ENCODE measurements at places on chromosomes 2 and 18.

DNA sequence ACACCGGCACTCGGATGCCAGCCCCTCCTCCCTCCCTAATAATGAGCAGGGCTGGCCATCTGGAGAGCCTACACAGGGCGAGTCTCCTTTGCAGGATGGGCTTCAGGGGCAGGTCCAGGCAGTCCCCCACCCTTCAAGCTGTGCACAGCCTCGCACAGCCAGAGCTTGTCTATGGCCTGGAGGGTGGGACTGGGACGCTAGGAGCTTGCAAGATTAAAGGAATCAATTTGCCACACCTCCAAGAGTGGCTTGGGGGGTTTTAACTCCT lies 43.9 kb upstream of the OTOF start:
- DNase-seq, result no peak

- DNase-seq, result no peak
These were observed 122.5 kb downstream of the SOCS6 start for GRCh38 chr18:70411307-70411706.

DNA sequence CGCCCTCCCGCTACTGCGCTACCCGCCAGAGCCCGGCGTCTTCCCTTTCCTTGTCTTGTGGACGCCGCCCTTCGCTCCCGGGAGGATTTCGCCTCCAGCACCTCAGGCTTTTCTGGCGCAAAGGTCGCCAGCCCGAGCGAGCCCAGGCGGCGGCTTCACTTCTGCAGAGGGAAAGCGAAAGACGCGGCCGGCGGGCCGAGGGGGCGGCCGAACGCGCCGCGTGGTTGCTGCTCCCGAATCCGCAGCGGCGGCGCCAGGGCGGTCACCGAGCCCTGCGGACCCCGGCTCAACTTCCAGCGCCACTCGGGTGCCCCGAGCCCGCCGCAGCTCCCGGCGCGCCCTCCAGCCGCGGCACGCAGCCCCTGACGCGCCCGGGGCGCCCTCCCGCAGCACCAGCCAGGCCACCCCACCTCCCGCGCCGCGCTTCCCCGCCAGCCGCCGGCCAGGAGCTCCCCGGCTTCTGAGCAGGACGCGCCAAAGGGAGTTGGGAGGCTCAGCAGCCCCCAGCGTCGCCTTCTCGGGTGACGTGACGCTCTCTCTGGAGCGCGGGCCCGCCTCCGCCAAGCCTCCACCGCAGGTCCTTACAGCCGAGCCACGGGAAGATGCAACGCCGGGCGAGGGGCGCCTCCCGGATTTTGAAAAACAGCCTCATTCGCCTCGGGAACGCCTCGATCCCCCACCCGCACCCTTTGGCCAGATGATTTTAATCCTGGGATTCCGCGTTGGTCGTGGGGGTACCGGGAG lies 84.9 kb upstream of the EPB41L3 start:
- DNase-seq, result no peak

DNA sequence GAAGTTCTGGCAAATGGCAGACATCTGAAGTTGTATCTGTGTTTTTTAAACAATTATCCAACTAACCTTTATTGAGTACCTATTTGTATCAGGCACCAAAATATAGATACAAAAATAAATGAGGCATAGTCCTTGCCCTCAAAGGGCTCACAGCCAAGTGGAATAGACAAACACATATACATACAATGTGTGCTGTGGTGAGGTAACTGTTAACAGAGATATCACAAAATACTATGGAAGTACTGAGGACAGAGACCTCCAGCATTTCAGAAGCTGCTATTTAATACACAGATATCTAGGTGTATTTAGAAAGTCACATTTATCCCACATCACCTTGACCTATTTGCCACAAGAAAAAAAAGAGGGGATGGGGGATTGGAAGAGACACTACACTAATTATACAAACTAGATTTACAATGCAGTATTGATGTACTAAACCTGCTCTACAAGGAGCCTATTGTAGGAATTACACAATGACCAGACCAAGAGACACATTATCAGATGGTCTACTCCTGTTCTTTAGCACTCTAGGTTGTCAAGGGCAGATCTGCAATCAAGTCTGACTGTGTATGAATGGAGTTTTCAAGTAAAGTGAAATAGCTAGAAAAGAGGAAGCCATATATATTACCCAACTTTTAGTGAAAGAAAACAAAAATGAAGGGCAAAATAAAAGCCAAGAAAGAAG lies 62.2 kb downstream of the SPIRE1 start:
- no peak for DNase-seq

DNA sequence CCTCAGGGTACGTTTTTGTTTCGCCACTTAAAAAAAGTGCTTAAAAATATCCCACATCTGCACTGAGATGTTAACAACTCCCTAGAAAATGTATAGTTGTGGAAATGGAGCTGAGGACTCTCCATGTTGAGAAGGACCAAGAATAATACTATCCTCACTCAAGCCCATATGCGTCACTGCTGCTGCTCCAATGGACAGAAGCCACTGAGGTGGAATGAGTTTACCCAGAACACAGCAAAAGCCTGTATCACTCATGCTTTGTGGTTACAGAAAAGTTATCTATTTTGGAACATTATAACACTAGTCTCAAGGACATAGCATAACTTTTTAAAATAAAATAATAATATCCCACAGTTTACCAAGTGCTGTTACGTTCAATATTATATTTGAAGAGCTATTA lies 31.9 kb downstream of the DSC3 start:
- no peak for DNase-seq

DNA sequence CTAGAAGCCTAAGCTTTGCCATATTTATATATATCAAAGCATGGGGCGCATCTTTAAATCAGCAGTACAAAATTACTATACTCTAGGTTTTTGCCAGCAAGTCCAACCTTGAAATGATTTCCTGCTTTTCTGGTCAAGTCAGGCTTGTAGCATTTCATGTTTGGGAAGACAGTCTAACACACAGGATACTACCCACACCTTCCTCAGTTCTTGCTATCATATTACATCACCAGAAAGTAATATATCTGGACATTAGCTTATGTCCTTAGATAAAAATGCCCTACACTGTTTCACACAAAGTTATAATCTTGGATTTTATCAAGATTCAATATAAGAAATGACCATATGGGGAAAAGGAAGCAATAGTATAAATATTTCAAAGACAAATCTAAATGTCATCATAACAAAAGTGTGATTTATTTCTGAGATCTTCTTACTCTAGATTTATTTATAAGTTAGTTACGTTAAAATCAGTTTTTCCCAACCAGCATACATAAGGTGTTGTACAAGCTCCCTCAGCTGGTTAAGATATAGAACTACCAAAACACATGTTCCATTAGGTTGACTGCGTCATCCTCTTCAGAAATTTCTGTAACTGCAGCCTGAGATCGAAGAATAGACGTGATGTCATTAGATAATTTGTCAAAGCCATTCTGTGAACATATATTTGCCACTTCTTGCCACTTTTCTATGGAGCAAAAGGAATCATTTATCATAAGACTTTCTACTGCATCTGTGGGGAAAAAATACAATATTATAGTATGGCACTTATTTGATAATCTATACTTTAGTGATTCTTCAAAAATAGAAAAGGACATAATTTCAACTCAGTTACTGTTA lies 56.6 kb downstream of the CLHC1 start:
- DNase-seq, result peak; percentile 51

- peak; percentile 34 for DNase-seq
These were observed 42.9 kb downstream of the HDLBP start for GRCh38 chr2:241272303-241273209.

- DNase-seq, result no peak
These were observed 54.1 kb downstream of the TAF1B start for GRCh38 chr2:9897331-9897737.

GRCh38 chr2:179664972-179665812 lies 196.2 kb downstream of the ZNF385B start:
- no peak for DNase-seq

DNA sequence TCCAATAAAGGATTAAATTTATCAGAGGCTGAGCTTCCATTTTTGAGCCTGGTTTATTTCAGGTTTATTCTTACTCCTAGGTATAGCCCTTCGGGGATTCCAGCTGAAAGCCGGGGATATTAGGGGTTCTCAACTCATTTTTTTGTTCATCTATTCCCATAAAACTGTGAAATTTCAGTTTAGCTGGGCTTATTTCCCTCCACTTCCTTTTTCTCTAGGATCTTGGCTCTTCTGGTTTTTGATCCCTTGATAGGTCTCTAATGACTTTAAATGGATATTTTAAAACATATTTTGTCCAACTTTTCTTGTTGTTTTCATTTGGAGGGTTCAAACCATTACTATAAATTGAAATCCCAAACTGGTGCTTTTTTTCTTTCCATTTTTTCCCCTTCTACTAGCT lies 23.6 kb upstream of the ZNF512 start:
- DNase-seq, result no peak

- no peak for DNase-seq
These were observed 29.3 kb upstream of the SLC40A1 start for GRCh38 chr2:189609853-189610252.

GRCh38 chr2:42493468-42494354 lies at the start of gene KCNG3:
KCNG3 (minus strand) TSS chr2:42493982; CDS start chr2:42493501, 481 bp downstream.
- DNase-seq, result peak; percentile 18
